ENCODE measurements at places on chromosomes 4 and X. TPM values are rescaled to one million over a fixed set of nuclear protein-coding genes. Genes with fewer than 3 reads are reported as not detected.

WWC2 gene
- total RNA-seq = 38.2 TPM

NAT8L gene
- 5.2 TPM for total RNA-seq

RNF175 gene
- not detected for total RNA-seq

TEX13D gene
- total RNA-seq = not detected

MAGEA2 gene
- not detected for total RNA-seq

CT47B1 gene
- total RNA-seq = not detected

SAGE1 gene
- total RNA-seq = not detected
